Endothelial cell of umbilical vein (primary cell): ENCODE measurements at places on chromosomes 16 and 17. TPM values are rescaled to one million over a fixed set of nuclear protein-coding genes. Genes with fewer than 3 reads are reported as not detected.

Gene MLYCD
- total RNA-seq: 2.8 and 3.4 TPM in 2 replicates

Gene SLC12A3
- total RNA-seq: not detected in 2 replicates

Gene C16orf46
- 0.53 TPM in 1 of 2 replicates, not detected in the other for total RNA-seq

Gene RGS9
- 1.4 and 1.7 TPM in 2 replicates for total RNA-seq

Gene TAF15
- 244 and 247 TPM in 2 replicates for total RNA-seq

Gene HOXB3
- 45.0 and 56.6 TPM in 2 replicates for total RNA-seq

Gene EXOC3L1
- 10.8 and 19.4 TPM in 2 replicates for total RNA-seq

Gene CSHL1
- total RNA-seq: not detected in 2 replicates

Gene ZMYND15
- 0.44 TPM in 1 of 2 replicates, not detected in the other for total RNA-seq

Gene CLEC18A
- total RNA-seq: 0.46 and 0.51 TPM in 2 replicates

Gene MMP25
- total RNA-seq: 0.21 and 0.35 TPM in 2 replicates

Gene CCL7
- not detected in 2 replicates for total RNA-seq

Gene DPEP2
- total RNA-seq: 0.18 and 0.27 TPM in 2 replicates

Gene MPV17L
- total RNA-seq: 0.22 and 0.32 TPM in 2 replicates

Gene VWA3A
- 0.46 and 0.84 TPM in 2 replicates for total RNA-seq

Gene RAD51C
- total RNA-seq: 38.9 and 50.5 TPM in 2 replicates

Gene FZD2
- total RNA-seq: 4.4 and 5.8 TPM in 2 replicates

Gene KRT34
- total RNA-seq: not detected in 2 replicates

Gene FTO
- 77.8 and 87.1 TPM in 2 replicates for total RNA-seq

Gene TPSD1
- not detected in 2 replicates for total RNA-seq

Gene MILR1
- total RNA-seq: 1.2 and 1.6 TPM in 2 replicates

Gene KLHL10
- total RNA-seq: not detected in 2 replicates

Gene DUS2
- total RNA-seq: 20.3 and 21.7 TPM in 2 replicates

Gene TCF25
- total RNA-seq: 234 and 238 TPM in 2 replicates

Gene QRICH2
- 7.2 and 9.6 TPM in 2 replicates for total RNA-seq
